ENCODE measurements at places on chromosomes 7 and 10.
A peak's percentile ranks its signal among the peaks of the same experiment; 100 is the strongest.

GRCh38 chr7:51286401-51286800 lies 30.2 kb downstream of the COBL start:
- H3K36me3 ChIP-seq = no peaks in the 10 kb centered on the region
- H3K27me3 ChIP-seq = peaks cover 5% of the 10 kb centered on the region
- H3K27ac ChIP-seq = no peak overlapping the region
- H3K4me3 ChIP-seq = no peak overlapping the region
- no peak for DNase-seq

GRCh38 chr7:112023282-112023681 lies 182.9 kb downstream of the DOCK4 start:
- H3K27me3 ChIP-seq = peaks cover 6% of the 10 kb centered on the region
- no peak for DNase-seq
- no peak overlapping the region for H3K4me3 ChIP-seq
- H3K36me3 ChIP-seq = no peaks in the 10 kb centered on the region
- H3K27ac ChIP-seq = no peak overlapping the region

DNA sequence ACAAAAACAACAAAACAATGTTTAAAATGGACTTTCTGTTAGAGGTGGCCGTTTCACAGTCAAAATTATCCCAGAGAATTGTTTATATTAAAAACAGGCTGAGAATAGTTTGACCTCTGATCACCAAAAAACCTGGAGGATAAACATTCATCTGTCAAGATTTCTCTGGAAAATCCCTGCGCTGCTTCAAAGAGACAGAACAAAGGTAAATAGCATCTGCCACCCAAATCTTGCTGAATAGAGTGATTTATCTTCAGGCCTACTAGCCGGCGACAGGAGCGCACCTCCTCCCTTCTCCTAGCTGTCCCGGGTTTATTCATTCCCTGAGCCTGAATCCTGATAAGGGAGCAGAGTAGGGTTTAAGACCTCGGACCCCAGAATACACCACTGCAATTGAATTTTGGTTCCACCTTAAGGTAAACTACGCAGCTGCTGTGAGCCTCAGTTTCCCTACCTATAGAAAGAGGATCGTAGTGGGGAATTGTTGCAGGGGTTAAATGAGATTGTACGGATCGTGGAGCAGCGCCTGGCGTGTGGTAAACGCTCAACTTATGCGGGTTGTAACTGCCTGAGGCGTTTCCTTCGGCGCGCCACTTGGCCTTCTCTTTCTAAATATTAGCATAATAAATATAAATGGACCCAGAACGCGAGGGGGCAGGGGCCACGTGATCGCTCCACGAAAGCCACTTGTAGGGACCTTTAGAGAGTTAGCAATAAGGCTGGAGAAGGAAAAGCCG lies 498 bp upstream of the ST7 start:
- H3K27me3 ChIP-seq = no peaks in the 10 kb centered on the region
- H3K27ac ChIP-seq = peak overlapping the region; percentile 73
- peak overlapping the region; percentile 83 for H3K4me3 ChIP-seq
- no peak for DNase-seq
- peaks cover 1% of the 10 kb centered on the region for H3K36me3 ChIP-seq
- H3K4me1 ChIP-seq = peaks cover 27% of the 10 kb centered on the region

GRCh38 chr7:70044525-70044924 lies 446.2 kb downstream of the AUTS2 start:
- H3K27ac ChIP-seq = no peak overlapping the region
- H3K36me3 ChIP-seq = no peaks in the 10 kb centered on the region
- peaks cover 3% of the 10 kb centered on the region for H3K4me1 ChIP-seq

DNA sequence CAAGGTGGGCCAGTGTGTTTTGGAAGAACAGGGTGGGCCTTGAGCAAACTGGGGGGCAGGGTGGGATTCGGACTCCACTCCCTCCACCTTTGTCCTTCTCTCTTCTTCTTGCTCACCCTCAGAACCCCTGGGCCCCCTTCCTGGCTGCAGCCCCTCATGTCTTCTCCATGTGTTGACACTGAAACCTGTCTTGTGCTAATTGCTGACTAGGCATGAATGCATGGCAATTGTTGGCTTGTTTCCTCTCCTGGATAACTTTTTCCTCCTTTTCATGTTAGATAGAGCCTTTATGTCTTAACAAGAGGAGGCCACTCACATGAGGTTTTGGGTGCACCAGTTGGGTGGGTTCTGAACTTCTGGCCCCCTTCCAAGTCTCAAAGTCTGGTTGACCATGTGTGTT lies 181.6 kb upstream of the MKI67 start:
- no peak overlapping the region for H3K27ac ChIP-seq
- H3K27me3 ChIP-seq = no peaks in the 10 kb centered on the region
- H3K36me3 ChIP-seq = no peaks in the 10 kb centered on the region
- no peak for DNase-seq
- no peak overlapping the region for H3K4me3 ChIP-seq

- no peak for DNase-seq
- H3K36me3 ChIP-seq = no peaks in the 10 kb centered on the region
- no peaks in the 10 kb centered on the region for H3K4me1 ChIP-seq
- H3K4me3 ChIP-seq = no peak overlapping the region
- H3K27me3 ChIP-seq = no peaks in the 10 kb centered on the region
Measured at GRCh38 chr7:145698526-145699262, 417.9 kb upstream of the CNTNAP2 start.

DNA sequence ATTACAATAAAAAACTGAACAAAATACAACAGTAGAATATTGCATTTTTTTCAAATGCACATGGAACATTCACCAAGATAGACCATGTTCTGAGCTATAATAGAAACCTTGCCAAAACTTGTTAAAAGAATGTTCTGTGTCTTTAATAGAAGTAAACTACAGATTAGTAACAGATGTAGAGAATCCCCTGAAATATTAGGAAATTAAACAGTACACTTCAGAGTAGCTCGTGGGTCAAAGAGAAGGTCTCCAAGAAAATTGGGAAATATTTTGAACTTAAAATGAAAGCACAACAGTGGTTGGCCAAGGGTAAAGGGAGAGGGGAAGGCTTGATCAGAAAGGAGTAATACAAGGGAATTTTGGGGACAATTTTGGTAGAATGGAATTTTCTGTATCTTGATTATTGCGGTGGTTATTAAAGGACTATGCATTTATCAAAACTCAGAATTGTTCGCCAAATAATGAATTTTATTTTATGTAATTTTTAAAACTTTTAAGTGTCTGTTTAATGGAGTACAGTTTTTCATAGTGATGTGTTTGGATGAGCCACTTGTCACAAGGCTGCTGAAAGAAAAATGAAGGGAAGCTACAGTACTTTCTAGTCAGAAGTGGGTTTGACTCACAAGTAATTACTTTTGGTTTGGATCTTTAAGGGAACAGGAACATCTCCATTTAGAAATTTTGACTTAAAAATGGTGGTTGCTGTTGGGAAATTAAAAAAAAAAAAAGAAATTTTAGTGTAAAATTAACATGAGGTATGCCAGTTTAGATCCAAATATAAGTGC lies 10.2 kb downstream of the PLEKHA8 start:
- no peaks in the 10 kb centered on the region for H3K27me3 ChIP-seq
- DNase-seq = no peak
- H3K4me3 ChIP-seq = no peak overlapping the region
- H3K36me3 ChIP-seq = no peaks in the 10 kb centered on the region
- H3K4me1 ChIP-seq = no peaks in the 10 kb centered on the region

DNA sequence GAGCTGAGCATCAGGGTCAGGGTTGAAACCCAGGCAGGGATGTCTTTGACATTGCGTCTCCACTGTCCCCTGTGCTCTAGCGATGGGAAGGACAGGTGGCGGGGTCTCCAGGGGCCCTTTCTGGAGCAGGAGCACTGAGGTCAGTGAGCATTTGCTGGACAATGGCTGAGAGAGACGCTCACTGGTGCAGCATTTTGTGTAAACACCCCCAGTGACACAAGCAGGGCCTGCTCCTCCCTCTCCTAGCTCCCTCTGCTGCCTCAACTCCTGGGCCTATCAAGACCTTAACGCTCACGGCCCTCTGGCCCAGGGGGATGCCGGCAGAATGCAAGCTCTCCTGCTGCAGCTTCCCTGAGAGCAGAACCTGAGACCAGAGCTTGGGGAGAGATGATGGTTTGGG lies 17.4 kb upstream of the INMT start:
- peaks cover 2% of the 10 kb centered on the region for H3K4me1 ChIP-seq
- no peak for DNase-seq
- H3K36me3 ChIP-seq = no peaks in the 10 kb centered on the region
- no peak overlapping the region for H3K27ac ChIP-seq
- no peak overlapping the region for H3K4me3 ChIP-seq

Measured in activated B cell treated with CpG ODN at 0.5 μM for 24 hours (primary cell).